T-helper 1 cell (primary cell): ENCODE measurements at places on chromosomes 6 and 20.
A peak's percentile ranks its signal among the peaks of the same experiment; 100 is the strongest.

DNA sequence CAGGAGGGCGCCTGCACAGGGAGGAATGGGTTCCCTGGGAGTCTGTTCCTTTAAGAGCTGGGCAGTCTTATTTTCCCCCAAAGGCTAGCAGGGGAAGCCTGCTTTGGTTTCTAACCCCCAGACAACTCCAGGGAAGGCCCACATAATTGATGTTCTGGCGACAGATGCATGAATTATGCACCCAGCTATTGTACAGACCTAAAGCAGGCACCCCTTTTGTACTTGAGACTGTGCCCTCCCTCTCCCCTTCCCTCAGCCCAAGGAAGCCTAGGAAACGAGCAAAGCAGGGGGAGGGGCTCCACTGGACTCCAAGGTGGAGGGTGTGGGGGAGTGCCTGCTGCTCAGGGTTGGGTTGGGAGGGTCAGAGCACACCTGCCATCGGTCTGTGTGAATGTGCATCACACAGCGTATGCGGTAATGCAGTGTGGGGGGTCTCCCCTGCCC is 102.1 kb downstream of the KCNB1 start:
- DNase-seq, result no peak

GRCh38 chr6:142412241-142412640 is 110.4 kb downstream of the ADGRG6 start:
- no peak for DNase-seq

DNA sequence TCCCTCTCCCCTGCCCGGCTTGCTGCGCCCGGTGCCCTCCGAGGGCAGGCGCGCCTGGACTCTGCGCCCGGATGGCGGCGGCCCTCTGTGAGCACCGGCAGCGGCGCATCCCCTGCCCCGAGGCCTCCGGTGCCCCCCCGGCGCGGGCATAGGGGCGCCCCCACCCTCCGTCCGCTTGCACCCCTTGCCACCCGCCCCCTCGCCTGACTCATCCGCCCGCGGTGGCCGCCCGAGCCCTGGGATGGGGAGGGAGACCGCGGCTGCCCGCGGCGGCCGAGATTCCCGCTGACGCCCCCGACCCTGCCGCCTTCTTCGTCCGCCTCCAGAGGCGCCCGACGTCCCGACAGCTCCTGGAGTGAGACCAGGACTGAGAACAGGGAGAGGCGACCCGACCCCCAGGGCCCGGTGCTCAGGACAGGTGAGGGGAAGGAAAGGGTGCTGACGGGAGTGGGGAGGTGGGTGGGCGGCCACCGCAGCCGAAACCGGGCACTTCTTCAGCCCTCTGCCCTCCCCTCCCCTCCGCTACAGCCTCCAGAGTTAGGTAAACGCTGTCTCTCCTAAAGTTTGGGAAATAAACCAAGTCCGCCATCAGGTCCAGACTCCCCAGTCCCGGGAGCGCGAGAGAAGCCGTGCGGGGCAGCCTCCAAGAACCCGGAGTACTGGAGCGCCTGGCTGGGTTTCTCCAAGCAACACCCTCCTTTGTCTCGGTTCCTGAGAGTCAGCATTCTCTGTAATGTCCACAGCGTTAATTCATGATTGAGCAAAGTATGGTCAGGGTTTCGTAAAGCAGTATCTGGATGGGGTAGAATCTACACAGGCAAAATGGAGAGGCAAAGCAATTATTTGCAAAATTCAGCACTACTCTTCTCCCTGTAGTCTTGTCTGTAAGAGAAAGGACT is 539 bp downstream of the TMEM200A start:
- peak; percentile 13 for DNase-seq

- no peak for DNase-seq
Measured at GRCh38 chr20:32358632-32358882, 426 bp downstream of the ASXL1 start.

DNA sequence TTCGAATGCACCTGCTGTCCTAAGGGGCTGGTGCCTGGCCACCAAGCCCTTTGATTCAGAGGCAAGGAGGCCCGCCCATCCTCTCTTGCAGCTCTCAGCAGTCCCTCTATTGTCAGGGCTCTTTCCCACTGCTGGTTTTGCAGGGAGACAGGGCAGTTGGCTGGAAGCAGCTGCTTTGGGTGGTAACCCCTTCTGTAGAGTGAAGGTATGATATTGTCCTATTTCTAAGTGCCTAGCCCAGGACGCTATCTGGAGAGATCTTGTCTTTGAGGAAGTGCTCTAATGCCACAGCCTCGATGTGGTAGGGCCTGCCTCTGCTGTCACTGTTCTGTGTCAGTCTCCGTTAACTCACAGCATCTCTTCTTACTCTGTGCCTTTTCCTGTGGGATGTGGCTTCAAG is 5.6 kb downstream of the PLCG1 start:
- peak; percentile 37 for DNase-seq

- DNase-seq, result no peak
Measured at GRCh38 chr20:2806351-2806701, 5.9 kb upstream of the CPXM1 start.

- DNase-seq, result no peak
Measured at GRCh38 chr20:21027569-21027968, 78.6 kb downstream of the LINC00237 start.

DNA sequence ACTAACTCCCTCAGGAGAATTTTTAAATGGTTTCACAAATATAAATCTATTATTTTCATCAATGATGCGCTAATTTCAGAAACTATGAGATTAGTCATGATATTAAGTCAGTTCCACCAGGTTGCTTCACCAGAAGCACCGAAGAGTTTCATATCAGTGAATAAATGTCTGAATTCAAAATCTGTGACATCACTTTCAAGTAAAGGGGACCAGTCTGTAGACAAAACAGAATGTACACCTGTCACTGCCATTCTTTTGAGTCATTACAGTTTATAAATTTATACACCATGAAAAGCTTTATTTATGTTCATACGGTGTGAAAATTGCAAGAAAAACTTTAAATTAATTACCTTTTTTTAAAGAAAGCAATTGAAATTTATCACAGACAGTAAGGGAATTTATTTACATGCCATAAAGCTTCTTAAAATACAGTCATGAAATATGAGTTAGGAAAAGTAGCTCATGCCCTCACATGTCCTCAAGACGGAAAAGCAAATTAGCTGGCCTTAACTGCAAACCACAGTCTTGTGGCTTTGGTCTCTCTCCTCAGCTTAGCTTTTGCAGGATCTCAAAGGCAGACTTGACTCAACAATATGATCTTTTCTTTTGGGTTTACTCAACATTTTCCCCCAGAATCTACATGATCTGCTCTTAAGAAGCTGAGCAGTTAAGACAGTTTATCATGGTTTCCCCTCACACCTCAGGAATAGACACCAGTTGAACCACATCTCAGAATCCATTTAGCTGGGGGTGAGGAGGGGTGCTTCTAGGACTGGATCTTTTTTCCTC is 177.7 kb upstream of the MCHR2 start:
- DNase-seq, result no peak

DNA sequence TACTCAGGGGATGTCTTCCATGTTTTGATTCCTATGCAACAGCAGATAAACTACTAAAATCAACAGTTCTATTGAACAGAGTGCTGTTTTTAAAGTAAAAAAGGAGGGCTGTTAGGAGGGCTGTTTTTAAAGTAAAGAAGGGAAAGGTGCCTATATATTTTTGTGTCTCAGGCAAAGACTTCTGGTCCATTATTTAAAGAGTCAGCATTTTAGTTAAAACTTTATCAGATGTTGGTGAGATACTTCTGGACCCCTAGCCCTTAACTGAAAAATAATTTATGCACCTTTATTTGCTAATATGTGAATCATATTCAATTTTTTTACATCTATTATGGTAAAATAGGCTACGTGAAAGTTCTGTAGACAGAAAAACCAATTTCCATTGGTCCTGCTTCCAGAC is 144.8 kb downstream of the MOXD1 start:
- no peak for DNase-seq

DNA sequence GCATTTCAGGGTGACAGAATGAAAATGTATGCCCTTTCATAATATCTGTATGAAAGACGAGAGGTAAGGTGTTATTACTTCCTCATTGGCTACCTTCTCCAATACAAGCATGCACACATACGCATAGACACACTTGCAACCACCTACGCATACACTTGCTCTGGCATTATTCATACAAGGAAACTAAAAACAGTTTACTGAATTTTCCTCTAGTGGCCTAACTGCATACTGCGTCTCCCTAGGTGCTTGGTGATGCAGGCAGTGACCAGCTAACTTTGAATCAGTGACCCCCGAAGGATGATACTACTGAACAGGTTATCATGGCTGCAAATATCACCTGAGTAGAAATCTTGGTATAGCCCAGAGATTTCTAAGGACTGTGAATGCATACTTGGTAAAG is 593.1 kb downstream of the PKHD1 start:
- DNase-seq, result no peak

- DNase-seq, result no peak
Measured at GRCh38 chr6:133314947-133315346, 73.8 kb downstream of the EYA4 start.

DNA sequence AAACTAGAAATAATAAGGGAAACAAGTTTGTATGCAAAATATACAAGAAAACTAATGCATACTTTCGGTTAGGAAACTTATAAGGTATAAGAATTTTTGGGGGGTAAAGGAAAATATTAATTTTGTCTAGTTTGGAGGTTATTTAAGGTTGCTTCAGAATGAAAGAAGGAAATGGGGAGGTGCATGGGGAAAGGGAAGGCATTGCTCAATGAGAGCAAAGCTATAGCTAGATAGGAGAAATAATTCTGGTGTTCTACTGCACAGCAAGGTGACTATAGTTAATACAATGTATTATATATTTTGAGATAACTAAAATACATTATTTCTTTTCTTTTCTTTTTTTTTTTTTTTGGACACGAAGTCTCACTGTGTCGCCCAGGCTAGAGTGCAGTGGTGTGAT is 5.4 kb upstream of the MYMX start:
- DNase-seq, result no peak

GRCh38 chr6:16688436-16688835 is 72.8 kb downstream of the ATXN1 start:
- no peak for DNase-seq

GRCh38 chr6:112365952-112366351 is 18.8 kb downstream of the RFPL4B start:
- no peak for DNase-seq

- DNase-seq, result no peak
Measured at GRCh38 chr6:39057251-39058155, 8.9 kb downstream of the GLP1R start.

DNA sequence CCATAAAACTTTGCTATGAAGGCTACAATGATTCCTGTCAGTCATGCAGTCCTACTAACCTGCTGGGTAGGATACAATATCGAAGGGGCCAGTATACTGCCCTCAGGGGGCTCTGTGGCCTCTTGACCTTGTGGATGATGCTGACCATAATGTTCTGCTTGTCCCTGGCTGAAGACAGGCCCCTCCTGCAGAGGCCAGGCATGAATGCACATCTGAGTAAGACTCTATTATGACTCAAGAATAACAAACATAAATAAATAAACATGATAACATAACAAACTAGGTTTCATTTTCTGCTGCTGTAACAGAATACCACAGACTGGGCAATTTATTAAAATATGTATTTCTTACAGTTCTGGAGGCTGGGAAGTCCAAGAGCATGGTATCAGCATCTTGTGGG is 44.0 kb upstream of the POU5F1 start:
- no peak for DNase-seq

DNA sequence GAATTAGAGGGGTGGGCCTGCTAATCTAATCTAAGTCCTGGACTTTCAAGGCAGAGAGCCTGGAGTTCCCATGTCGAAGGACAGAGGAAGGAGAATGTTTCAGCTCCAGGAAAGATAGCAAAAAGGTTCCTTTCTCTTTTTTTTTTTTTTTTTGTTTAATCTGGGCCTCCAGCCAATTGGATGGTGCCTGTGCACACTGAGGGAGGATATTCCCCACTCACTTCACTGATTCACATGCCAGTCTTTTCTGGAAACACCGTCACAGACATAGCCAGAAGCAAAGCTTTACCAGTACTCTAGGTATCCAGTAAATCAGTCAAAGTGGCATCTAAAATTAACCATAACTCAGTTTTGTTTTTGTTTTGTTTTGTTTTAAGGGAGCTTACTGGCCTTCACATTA is 721.1 kb downstream of the TENT5A start:
- DNase-seq, result no peak

DNA sequence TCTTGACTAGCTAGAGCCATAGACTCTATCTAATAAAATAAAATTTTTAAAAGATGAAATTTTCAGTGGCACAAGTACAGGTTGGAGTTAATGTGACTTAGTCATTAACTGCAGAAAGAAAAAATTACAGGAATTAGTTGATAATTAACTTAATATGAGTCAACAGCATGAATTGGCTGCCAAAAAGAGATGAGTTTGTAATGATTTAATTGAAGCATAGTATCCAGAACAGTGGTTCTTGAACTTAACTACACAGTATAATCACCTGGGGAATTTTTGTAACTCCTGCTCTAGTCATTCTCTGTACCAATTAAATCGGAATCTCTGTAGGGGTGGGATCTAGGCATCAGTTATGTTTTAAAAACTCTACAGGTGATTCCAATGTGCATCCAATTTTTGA is 46.3 kb upstream of the HMGN3 start:
- no peak for DNase-seq

- DNase-seq, result no peak
Measured at GRCh38 chr6:27135087-27135657, 112.3 kb upstream of the PRSS16 start.

DNA sequence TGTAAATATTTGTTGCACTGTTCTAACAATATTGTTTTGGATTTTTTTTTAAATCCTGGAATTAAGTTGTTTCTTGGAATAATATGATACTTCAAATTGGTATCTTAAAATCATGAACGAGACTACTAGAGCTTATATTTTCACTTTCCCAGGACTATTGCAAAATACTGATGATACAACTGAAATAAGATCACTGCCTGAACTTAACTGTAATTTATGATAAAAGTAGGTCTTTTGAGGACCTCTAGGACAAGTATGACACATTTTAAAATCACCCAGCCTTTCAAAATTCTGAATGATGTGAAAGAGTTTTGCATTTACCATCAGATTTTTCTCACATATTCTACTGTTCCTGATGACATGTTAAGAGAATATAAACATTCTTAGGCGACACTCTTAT is 8.6 kb upstream of the UBE2J1 start:
- DNase-seq, result no peak

GRCh38 chr6:98633886-98634285 is 200.5 kb upstream of the POU3F2 start:
- DNase-seq, result no peak

- DNase-seq, result no peak
Measured at GRCh38 chr6:12286373-12287110, 3.6 kb upstream of the EDN1 start.

DNA sequence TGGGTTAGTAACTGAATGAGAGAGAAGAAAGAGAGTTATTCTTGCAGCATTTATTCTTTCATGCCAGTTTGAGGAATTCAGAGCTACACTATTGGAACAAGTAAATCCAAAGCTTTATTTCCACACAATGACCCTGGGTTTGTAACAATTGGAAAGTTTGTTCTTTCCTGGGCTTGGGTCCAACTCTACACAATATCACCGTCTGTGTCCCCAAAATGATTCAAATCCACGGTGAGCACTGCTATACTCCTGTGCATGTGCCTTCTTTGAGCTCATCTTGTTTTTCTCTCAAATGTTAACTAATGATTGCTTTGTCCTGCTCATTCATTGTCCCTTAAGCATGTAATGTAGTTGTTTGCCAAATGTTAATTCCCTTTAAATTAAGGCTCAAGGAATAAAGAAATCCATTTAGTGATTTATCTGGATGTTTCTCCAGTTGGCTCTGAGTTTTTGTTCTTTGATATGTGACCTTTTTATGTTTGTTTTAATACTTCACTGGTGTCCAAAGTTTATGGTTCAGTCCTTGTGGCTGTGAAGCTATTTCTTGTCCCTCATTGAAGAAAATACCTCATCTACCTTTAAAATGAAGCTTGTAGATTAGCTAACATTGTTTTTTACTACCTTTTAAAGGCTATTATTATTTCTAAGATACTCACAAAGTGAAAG is 20.5 kb upstream of the CRISP3 start:
- no peak for DNase-seq
